Vagina (tissue), 2 donors: ENCODE measurements at places on chromosomes 2 and 18.
A peak's percentile ranks its signal among the peaks of the same experiment; 100 is the strongest.

GRCh38 chr18:21439431-21439846, 161.1 kb downstream of the ESCO1 start:
- DNase-seq: no peak

- DNase-seq: no peak
Measured at GRCh38 chr2:98517636-98518035, 73.0 kb downstream of the INPP4A start.

DNA sequence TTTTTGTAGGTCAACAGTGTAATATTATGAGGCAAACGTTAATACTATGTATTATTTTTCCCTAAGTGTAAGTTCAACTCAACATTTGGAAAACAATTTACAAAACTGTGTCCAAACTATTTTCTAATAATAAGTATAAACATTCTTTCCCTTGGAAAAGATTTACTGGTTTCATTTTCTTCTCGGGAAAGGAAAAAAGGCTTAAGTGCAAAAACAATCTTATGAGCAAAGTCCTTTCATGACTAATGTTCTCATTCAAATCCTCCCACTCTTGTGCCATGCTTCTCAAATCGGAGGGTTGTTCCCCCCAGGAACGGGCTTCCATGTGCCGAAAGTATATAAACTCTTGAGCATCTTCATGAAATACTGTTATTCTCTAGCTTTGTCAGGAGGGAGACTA, 19.8 kb upstream of the L3MBTL4 start:
- no peak for DNase-seq

DNA sequence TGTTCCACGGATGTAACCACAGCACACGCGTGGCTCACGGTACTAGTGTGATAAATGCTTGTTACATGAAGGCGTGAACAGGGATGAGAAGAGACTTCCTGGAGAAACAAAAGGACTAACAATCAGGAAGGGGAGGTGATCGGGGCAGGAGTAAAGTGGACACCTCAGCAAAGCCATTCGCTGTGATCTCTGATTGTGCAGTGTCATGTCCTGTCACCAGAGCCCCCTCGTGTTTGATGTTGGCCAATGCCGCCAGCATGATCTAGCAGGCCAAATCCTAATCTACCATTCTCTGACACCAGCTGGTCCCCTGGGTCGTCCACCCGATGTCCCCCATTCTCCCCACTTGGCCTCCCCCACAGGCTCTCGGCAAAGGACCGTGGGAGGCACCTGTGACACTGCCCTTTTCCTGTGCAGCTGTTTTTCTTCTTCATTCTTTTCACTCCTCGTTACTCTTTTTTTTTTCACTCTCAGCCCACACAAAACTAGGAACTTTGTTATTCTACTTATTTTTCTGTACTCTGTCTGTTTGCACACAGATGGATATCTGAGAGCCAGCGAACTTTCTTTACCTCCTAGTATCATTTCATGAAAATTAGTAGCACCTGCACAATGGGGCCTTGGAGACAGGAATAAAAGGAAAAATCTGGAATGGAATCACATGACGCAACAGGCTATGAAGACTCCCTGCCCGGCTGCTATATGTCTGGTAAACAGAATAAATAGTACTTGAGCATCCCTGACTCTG, 146.8 kb downstream of the TGIF1 start:
- no peak for DNase-seq

DNA sequence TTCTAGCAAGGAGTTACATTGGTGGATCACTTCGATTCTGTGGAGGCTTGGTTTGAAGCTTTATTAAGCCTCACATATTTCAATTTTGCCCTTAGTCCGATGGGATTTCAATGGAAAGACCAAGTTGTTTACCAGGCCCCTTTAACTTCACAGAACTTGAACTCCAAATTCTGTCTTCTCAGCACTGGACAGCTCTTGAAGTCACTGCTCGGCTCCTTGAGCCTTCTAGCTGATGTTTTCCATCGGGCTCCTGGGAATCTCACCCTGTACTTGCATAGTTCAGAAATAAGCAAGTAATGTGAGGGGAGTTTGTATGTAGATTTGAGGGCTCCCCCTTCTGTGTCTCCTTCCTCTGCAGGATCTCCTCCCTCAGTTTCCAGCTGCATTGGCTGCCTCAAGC, 15.1 kb downstream of the OXER1 start:
- DNase-seq: no peak

DNA sequence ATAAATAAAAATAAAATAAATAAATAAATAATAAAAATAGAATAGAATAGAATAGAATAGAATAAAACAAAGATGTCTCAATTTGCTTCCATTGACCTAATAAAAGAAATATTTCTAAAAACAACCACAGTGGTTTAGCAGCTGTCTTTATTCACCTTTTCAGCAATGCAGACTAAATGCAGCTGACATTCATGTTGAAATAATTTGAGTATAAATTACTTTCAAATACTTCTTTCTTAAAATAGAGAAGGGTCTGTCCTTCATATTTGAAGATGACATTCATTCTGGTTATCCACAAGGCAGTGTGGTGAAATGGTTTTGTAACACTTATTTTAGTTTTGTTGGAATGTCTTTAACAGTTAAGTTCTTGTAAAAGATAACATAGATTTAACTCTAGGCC, 469.4 kb downstream of the IRS1 start:
- no peak for DNase-seq

GRCh38 chr2:232405943-232406510, 617 bp upstream of the ALPG start:
- DNase-seq: no peak

DNA sequence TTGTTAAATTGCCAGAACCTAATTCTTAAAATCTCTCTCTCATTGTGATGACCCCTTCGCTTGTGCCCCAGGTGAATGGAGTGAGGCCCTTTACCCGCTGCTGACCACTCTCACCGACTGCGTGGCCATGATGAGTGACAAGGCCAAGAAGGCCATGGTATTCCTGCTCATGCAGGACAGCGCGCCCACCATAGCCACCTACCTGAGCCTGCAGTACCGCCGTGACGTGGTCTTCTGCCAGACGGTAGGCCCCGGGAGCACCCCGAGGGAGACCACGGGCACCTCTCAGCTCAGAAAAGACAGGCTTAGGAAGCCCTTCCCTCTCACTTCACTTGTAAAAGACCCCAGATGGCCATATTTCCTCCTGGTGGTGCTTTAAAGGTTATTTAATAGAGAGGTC, 44.9 kb downstream of the COA5 start:
- no peak for DNase-seq

- no peak for DNase-seq
Measured at GRCh38 chr2:232420463-232421188, 14.0 kb downstream of the ALPG start.

DNA sequence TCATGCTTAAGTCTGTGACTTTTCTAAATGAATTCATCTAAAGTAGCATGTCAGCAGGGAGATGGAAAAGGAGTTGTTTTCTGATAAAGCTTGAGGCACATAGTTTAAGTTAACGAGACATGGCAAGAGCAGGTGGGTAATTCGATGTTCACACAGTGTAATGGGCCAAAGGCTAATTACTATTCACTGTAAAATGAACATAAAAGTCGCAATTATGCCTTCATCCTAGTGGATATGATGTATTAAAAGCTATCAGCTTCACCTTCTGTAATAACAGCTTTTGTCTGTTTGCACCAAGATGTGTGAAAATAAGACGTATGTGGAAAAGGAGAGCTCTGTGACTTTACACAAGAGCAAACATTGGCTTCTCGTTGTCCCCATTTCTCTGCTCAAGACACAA, 94.2 kb upstream of the CDH20 start:
- no peak for DNase-seq

- DNase-seq: no peak
Measured at GRCh38 chr18:38413193-38413592, 847.6 kb upstream of the CELF4 start.

DNA sequence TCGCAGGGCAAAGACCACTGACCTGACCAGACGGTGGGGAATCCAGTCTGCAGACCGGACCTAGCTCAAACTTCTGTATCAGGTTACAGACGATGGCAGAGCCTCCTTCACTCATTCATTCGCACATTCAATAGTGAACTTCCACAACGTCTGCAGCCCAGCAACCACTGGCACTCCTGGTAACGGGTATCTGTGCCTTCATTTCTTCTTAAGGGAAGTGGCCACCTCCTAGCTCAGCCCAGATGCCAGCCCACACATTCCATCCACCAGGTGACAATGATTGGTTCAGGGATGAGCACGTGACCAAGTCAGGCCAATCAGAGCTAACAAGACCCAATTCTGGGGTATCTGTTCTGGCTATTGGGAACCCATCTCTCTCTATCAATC, 15.9 kb upstream of the ARMC9 start:
- no peak for DNase-seq

- no peak for DNase-seq
Measured at GRCh38 chr18:72122103-72122502, 422.0 kb downstream of the CBLN2 start.

- no peak for DNase-seq
Measured at GRCh38 chr2:88110830-88111229, 17.0 kb downstream of the FABP1 start.

GRCh38 chr18:36812678-36813077, 16.1 kb downstream of the TPGS2 start:
- no peak for DNase-seq

- DNase-seq: no peak
Measured at GRCh38 chr2:20509770-20510490, 63.1 kb downstream of the RHOB start.

- DNase-seq: no peak
Measured at GRCh38 chr2:236176417-236176816, 8.2 kb upstream of the GBX2 start.

GRCh38 chr2:75596784-75597183, 36.0 kb upstream of the EVA1A start:
- DNase-seq: no peak

DNA sequence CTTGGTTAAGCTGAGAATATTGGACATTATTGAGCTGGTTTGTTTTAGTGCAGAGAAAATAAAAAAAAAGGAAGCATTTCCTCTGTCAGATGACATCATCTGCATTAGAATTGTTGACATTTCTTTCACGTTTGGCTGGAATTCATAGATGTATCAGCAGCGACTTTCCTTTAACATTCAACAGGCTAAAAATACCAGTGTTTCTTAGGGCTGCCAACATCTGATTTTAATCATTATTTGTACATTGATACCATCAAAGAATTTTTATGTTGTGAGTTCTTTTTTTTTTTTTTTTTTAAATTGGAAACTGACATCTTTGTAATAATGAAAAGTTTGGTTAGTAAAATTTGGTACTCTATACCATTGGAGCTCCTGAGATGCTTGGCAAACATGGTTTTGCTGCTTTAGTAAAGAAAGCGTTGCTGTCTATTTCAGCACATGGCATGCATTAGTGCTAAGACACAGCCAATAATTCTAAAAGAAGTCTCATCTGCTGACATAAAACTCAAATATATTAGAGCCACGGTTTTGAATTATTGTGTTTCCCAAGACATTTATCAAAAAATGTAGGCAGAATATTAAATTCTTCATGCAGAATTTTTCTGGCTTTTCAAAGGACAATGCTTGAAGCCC, 33.6 kb downstream of the GTF2A1L start:
- no peak for DNase-seq

GRCh38 chr2:47687856-47688255, 95.1 kb upstream of the MSH6 start:
- DNase-seq: no peak

- DNase-seq: peak; percentile 5
Measured at GRCh38 chr18:55100817-55101457, 141.7 kb upstream of the CCDC68 start.

DNA sequence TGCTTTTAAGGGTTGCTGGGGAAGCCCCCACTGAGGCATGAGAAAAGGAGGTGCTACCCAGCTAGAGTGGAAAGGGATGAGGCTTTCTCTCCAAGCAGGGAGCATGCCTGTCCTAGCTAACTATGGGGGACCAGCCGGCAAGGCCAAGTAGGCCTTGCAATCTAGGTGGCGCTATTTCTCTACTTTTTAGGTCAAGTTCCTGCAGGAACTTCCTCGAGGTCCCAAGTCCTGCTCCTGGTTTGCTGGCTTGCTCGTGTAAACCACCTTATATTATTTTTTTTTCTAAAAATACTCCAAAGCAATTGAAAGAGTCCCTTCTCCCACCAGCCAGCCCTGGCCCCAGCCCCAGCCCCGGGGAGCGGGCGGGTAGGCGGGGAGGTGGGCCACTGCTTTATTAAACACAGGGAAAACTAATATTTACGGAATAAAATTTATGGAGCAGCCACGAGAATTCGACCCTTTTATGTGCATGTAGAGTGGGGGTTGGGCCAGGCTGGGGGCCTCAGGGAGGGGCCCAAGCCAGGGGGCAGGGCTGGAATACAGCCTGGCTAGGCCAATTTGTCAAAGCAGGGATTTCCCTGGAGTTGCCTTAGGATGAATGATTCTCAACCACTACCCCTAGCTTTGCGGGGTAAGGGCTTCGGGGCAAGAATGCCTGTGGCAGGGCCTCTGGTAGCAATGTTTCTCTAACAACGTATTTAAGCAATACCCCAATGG, 12.8 kb upstream of the IHH start:
- DNase-seq: no peak

GRCh38 chr2:38720613-38721241, 30.4 kb downstream of the SRSF7 start:
- no peak for DNase-seq

- no peak for DNase-seq
Measured at GRCh38 chr2:85088921-85089320, 44.3 kb upstream of the TCF7L1 start.

GRCh38 chr2:94872676-94873361, 1.6 kb downstream of the TEKT4 start:
- no peak for DNase-seq

- no peak for DNase-seq
Measured at GRCh38 chr2:223976635-223977226, 19.5 kb downstream of the MRPL44 start.

DNA sequence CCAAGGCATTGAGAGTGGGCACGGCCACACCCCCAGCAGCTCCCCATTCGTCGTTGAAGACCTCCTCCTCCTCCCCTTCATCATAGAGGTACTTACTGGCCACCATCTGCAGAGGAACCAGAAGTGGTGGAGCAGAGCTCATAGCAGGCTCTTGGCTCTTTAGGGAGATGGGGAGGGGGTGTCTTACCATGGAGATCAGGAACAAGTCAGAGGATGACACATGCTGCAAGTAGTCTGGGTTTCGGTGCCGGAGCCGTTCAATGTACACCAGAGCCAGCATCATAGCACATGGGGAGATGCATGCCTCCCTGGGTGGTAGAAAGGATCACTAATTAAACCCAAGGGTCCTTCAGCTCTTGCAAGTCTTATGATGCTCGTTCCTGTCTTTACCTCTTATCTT, 1.9 kb downstream of the CNPPD1 start:
- DNase-seq: peak; percentile 78

- DNase-seq: no peak
Measured at GRCh38 chr2:174485788-174486562, 854 bp downstream of the GPR155 start.

DNA sequence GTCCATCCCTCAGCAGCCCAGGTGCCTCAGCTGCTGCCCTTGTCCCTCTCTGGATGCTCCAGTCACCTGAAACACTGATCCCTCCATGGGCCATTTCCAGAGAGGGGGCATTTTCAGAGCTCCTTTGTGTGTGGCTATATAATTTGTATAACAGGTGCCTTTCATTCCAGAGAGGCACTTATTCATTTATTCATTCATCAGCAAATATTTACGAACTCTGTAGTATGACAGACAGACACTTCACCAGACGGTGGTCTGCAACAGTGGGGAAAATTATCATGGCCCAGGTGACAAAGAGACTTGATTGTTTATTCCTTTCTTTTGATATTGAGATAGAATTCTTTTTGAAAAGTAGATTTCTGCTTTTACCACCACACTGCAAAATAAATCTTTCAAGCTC, 361.7 kb downstream of the TMEM182 start:
- no peak for DNase-seq

GRCh38 chr2:239727182-239727775, 297.9 kb downstream of the NDUFA10 start:
- no peak for DNase-seq
